Testis (tissue), 5 donors: ENCODE measurements at places on chromosomes 7 and 10. TPM values are rescaled to one million over a fixed set of nuclear protein-coding genes. Genes with fewer than 3 reads are reported as not detected.

The ELN gene
- 55.9 TPM for polyA plus RNA-seq

The MALRD1 gene
- 3.3 TPM for polyA plus RNA-seq

The INHBA gene
- polyA plus RNA-seq = 2.5 TPM

The LRRD1 gene
- 8.7 TPM for polyA plus RNA-seq

The ZP3 gene
- 2.0 TPM for polyA plus RNA-seq

The CRHR2 gene
- polyA plus RNA-seq = 1.3 TPM

The CACNB2 gene
- 1.3 TPM for polyA plus RNA-seq

The EEF1AKMT2 gene
- polyA plus RNA-seq = 47.9 TPM

The GDF2 gene
- not detected for polyA plus RNA-seq

The PPP1R3A gene
- polyA plus RNA-seq = 0.99 TPM

The MAGI2 gene
- polyA plus RNA-seq = 12.4 TPM

The CRYGN gene
- polyA plus RNA-seq = 0.44 TPM

The WDFY4 gene
- 21.5 TPM for polyA plus RNA-seq

The FANK1 gene
- polyA plus RNA-seq = 143 TPM

The RBP3 gene
- 0.09 TPM for polyA plus RNA-seq

The DNAJB9 gene
- 63.3 TPM for polyA plus RNA-seq

The TYW1 gene
- 16.9 TPM for polyA plus RNA-seq

The GPRIN2 gene
- polyA plus RNA-seq = 5.7 TPM

The KIAA1549 gene
- polyA plus RNA-seq = 4.4 TPM

The AVL9 gene
- polyA plus RNA-seq = 27.5 TPM

The SLC26A5 gene
- 0.41 TPM for polyA plus RNA-seq

The RAB19 gene
- 0.59 TPM for polyA plus RNA-seq

The ADIRF gene
- 85.6 TPM for polyA plus RNA-seq

The PAX4 gene
- polyA plus RNA-seq = 0.95 TPM

The MEOX2 gene
- 4.9 TPM for polyA plus RNA-seq

The TDRD1 gene
- 32.7 TPM for polyA plus RNA-seq

The SHH gene
- 1.0 TPM for polyA plus RNA-seq

The PCLO gene
- polyA plus RNA-seq = 6.4 TPM

The MAT1A gene
- 8.3 TPM for polyA plus RNA-seq

The NPY gene
- 1.6 TPM for polyA plus RNA-seq

The BRAF gene
- polyA plus RNA-seq = 63.3 TPM

The NEUROG3 gene
- polyA plus RNA-seq = not detected

The PTN gene
- polyA plus RNA-seq = 55.8 TPM

The NPSR1 gene
- 0.54 TPM for polyA plus RNA-seq

The KDM7A gene
- 24.1 TPM for polyA plus RNA-seq

The CPA1 gene
- polyA plus RNA-seq = 2.5 TPM

The FAM131B gene
- 1.2 TPM for polyA plus RNA-seq

The CDNF gene
- polyA plus RNA-seq = 46.7 TPM

The TBATA gene
- polyA plus RNA-seq = 34.6 TPM

The TUBAL3 gene
- polyA plus RNA-seq = 5.3 TPM

The PRKG1 gene
- polyA plus RNA-seq = 6.3 TPM

The HEPACAM2 gene
- 4.6 TPM for polyA plus RNA-seq

The HYAL4 gene
- polyA plus RNA-seq = 2.4 TPM

The PON1 gene
- 0.61 TPM for polyA plus RNA-seq

The PHF14 gene
- 11.2 TPM for polyA plus RNA-seq

The ITIH5 gene
- polyA plus RNA-seq = 28.0 TPM

The WEE2 gene
- 0.20 TPM for polyA plus RNA-seq

The NODAL gene
- polyA plus RNA-seq = 5.2 TPM

The TSC22D4 gene
- 57.4 TPM for polyA plus RNA-seq

The OPALIN gene
- not detected for polyA plus RNA-seq

The FAM221A gene
- polyA plus RNA-seq = 29.5 TPM

The ADARB2 gene
- 10.4 TPM for polyA plus RNA-seq
